RPMI8226 (cell line): ENCODE measurements at places on chromosomes 4 and X.

DNA sequence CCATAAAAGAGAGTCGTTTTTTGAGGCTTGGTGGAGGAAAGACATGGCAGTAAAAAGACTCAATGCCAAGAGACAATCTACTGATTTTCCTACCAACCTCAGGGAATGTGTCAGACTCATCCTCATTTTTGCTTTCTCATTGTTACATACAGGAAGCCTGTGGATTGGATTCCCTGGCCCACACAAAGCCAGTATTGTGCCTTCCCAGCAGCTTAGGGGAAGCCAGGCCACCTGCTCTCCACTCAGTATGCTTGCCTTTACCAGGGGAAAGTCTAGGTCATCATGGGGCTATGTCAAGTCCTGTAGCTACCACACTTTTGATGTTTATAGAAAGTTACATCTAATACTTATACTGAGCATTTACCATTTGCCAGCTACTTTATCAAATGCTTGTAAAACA, 11.0 kb downstream of the BMX start:
- DNase-seq = no peak

DNA sequence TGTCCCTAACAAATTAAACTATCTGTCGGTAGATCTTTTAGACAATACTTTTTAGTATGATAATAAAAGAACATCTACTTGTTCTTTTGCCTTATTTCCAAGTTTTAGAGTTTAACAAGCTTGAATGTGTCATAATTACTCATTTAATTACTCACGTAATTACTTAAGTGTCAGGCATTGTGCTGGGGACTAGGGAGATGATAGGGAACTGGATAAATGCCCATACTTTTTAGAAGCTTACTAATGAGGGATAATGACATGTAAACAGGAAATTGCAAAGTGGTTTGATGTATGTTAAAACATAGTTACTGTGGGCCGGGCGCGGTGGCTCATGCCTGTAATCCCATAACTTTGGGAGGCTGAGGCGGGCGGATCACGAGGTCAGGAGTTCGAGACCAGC, 158.3 kb downstream of the DMD start:
- DNase-seq = no peak

- peak; percentile 2 for DNase-seq
These were observed 212.7 kb downstream of the SH3BGRL start for GRCh38 chrX:81414630-81415029.

GRCh38 chr4:183256756-183257385, 63.2 kb downstream of the CLDN22 start:
- peak; percentile 41 for DNase-seq

- no peak for DNase-seq
These were observed 76.9 kb upstream of the SCOC start for GRCh38 chr4:140296335-140297220.

GRCh38 chrX:152614791-152615190, 22.9 kb upstream of the GABRQ start:
- no peak for DNase-seq

- DNase-seq = peak; percentile 47
These were observed 63.5 kb downstream of the GPC3 start for GRCh38 chrX:133921764-133922389.

- no peak for DNase-seq
These were observed 43.1 kb upstream of the WDR1 start for GRCh38 chr4:10159671-10160070.

DNA sequence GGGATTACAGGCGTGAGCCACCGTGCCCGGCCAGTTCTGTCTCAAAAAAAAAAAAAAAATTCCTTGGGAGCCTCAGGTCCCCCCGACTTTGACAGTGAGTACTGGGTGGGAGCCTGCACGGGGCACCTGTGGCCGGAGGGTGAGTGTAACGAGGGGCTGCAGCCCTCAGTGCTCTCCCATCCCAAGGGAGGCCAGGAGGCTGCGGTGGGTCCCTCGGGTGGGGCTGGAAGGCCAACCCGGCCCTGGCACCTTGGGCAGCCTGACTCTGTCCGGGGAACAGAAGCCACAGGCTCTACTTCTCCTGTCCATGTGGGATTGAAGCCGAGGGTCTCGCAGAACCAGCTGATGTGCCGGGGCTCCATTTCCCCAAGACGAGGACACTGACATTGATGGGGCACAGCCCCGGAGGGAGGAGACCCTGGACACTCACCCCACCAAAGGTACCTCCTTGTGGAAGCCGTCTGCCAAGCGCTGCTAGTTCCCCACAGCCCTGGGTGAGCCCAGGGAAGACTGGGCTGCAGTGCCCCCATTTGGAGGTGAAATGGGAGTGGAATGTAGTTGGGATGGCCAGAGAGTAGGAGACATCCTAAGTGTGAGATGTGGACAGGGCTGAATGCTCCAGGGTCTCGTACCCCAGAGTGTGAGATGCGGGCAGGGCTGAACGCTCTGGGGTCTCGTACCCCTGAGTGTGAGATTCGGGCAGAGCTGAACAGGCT, 2.3 kb upstream of the SLC26A1 start:
- no peak for DNase-seq

DNA sequence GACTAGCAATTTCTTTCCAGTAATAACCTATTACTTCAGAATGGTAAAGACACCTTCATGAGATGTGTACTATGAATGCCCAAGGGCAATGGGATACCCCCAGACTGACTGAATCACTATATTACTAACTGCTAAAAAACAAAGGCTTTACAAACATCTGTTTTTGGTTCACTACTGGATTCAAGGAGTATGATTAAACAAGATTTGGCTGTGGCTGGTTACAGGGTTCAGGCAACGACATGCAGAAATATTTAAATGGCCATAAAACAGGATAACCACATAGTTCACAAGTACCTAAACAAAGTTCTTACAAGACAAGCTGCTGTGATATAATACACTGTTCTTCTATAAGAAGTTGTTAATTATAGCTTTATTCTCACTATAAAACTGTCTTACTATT, 128.2 kb downstream of the FRYL start:
- DNase-seq = no peak

- no peak for DNase-seq
These were observed 149.9 kb upstream of the SCML1 start for GRCh38 chrX:17587366-17587765.

DNA sequence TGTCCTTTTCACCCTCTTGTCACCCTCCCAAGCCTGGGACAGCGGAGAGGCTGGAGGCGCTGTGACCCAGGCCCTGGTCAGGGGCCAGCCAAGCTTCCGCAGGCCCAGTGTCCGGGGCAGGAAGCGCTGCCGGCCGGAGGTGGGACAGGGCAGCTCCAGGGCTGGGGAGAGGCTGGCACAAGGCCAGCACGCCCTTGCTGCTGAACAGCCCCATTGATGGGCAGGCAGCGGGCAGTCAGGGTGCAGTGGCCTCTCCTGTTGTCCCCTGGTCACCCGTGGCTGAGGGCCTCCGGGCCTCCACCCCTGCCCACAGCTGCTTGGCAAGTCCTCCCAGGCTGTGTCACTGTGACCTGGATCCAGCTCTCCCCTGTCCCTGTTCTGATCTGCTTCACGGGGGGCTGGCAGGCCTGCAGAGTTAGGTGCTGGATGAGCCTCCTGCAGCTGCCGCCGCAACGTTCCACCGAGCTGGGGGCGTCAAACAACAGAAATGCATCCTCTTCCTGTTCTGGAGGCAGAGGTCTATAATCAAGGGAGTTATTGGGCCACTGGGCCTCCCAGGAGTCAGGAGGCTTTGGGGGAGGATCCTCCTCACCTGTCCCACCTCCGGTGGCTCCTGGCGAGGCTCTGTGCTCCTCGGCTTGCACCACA, 107.9 kb downstream of the PSAPL1 start:
- DNase-seq = no peak

- DNase-seq = no peak
These were observed 92.5 kb upstream of the SLC34A2 start for GRCh38 chr4:25563071-25563564.

DNA sequence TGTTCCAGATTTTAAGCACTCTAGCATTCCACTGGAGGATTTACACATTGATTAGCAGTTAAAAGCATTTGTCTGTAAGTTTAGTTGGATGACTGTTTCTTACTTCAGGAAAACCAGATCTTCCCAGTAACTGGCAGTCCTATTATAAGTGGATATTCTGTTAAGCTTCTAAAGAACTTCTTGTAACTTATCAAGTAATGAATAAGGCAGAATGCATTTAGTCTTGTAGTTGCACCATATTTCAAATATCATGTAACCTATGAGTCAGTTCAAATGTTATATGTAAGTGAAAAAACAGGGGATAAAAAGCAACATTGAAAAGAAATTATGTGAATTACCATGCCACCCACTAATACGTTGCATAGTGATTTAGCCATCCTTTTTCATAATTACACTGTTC, 30.2 kb upstream of the TENM3 start:
- DNase-seq = no peak

- DNase-seq = peak; percentile 4
These were observed 274.9 kb upstream of the LDB2 start for GRCh38 chr4:17173300-17173699.

DNA sequence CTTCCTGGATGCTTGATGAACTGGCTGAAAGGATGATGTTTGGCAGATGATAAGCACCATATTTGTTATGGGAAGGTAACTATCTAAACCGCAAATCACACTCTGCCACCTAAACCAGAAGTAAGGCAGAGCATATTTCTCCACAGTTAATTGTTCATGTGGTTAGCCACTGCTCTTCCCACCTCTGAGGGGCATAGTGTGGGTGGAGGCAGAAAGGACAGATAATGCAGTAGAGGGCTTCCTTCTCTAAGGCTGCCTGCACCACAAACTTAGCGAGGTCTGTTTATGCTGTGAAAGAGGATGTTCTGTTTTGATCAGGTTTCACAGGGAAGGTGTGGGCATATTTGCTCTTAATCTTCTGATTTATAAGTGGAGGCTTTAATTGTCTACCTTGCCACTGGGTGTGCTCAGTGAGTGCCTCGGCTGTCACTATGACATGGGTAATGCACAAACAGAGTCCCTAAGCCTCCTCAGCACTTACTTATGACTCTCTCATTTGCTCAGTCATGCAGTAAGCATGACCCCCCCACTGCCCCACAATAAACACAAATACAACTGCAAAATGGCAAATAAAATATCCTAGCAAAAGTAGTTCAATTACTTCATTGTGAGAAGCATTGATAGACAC, 401.0 kb downstream of the TMA16 start:
- DNase-seq = no peak

- no peak for DNase-seq
These were observed 43.6 kb upstream of the BMP2K start for GRCh38 chr4:78732332-78733104.

- DNase-seq = no peak
These were observed 234.0 kb upstream of the VCX3A start for GRCh38 chrX:6768881-6769280.

DNA sequence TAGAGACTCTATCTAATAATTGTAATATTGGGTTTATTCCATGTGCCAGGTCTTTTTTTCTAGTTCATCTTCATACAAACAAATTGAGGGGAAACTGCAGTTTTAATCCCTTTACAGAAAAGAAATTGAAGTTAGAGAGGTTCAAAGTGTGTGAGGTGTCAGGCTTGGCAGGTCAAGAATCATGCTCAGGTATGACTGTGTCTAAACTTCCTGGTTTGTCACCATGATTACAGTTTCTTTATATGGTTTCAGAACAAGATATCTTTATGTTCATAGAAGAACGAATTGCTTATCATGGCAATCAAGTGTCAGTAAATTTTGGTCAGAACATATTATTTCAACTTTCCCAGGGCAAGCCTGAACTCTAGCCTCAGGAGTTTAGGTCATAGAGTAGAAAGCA, 460.4 kb downstream of the RAPGEF2 start:
- DNase-seq = no peak

GRCh38 chrX:115649461-115650063, 88.6 kb downstream of the PLS3 start:
- no peak for DNase-seq

DNA sequence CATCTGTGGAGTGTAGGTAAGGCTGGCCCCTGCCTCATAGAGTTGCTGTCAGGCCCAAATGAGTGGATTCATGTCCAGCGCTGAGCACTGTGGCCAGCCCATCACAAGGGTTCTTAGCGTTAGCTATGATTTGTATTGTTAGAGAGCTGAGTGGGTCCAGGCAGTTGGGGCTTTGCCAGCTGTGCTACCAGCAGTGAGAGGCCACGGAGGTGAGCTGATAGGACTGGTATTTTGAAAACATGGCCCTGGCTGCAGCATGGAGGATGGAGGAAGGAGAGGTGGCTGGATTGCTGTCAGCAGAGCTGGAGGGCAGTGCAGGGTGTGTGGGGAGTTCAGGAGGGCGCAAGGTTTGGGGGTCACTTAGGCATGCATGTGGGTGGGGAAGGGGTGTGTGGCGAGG, 69.8 kb downstream of the PSAPL1 start:
- no peak for DNase-seq

GRCh38 chr4:110124711-110125110, 73.7 kb downstream of the ELOVL6 start:
- DNase-seq = no peak

DNA sequence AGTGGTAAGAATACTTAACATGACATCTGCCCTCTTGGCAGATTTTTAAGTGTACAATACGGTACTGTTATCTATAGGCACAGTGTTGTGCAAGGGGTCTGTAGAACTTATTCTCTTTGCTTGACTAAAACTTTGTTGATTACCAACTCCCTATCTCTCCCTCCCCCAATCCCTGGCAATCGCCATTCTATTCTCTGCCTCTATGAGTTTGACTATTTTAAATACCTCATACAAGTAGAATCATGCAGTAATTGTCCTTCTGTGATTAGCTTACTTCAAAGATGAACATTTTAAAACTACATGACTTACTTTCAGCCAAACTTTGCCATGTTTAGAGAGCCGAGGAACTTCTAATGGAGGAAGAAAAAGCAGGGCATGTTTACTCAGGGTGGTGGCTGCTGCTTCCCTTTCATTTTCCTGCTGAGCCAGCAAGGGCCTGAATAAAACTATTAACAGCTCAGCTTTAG, 62.4 kb downstream of the APOO start:
- DNase-seq = no peak

- DNase-seq = no peak
These were observed 39.3 kb upstream of the PRPS2 start for GRCh38 chrX:12751887-12752286.

- DNase-seq = no peak
These were observed 133.8 kb downstream of the PDGFC start for GRCh38 chr4:156837625-156838345.

- DNase-seq = no peak
These were observed 131.0 kb upstream of the LDB2 start for GRCh38 chr4:17029432-17029831.

DNA sequence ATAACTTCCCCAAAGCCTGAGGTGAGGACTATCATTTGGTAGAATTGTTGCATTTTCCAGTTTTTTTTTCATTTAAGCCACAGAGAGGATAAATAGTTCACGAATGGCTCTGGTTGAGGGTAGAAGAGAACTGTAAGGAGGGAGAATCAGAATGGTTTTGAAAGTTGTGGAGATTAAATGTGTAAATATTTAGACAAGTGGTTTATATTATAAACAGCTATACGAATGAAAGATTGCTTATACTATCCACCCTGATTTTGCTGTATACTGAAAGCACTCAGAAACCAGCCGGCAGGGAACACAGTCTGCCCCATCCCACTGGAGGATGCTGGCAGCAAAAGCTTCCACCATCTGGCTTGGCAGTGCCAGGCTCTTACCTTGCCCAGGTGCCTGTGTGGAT, 341.1 kb downstream of the RAPGEF2 start:
- no peak for DNase-seq

GRCh38 chrX:74797338-74797887, 127.8 kb downstream of the NEXMIF start:
- DNase-seq = no peak
